ENCODE measurements at places on chromosomes 1 and 21. TPM values are rescaled to one million over a fixed set of nuclear protein-coding genes. Genes with fewer than 3 reads are reported as not detected.
A peak's percentile ranks its signal among the peaks of the same experiment; 100 is the strongest.

DNA sequence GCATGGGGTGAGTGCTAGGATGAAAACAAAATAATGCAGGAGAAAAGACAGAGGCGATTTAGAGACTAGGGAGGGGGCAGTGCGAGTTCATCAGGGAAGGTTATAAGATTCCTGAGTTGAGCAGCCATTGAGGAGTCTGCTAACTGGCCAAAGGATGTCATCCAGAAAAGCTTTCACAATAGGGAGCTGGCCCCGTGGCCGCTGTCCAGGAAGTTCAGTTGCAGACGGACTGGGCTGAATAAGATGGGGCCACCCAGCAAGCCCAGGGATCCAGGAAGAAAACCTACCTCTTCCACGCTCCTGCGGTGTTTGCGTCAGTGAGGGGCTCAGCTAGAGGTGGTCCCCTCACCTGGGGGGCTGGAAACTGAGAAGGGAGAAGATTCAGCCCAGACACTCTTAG is 4.0 kb upstream of the PKP1 start:
- H3K4me1 ChIP-seq: peaks cover 4% of the 10 kb centered on the region
- peaks cover 36% of the 10 kb centered on the region for H3K27me3 ChIP-seq
- H3K36me3 ChIP-seq: no peaks in the 10 kb centered on the region
- no peak overlapping the region for H3K27ac ChIP-seq

DNA sequence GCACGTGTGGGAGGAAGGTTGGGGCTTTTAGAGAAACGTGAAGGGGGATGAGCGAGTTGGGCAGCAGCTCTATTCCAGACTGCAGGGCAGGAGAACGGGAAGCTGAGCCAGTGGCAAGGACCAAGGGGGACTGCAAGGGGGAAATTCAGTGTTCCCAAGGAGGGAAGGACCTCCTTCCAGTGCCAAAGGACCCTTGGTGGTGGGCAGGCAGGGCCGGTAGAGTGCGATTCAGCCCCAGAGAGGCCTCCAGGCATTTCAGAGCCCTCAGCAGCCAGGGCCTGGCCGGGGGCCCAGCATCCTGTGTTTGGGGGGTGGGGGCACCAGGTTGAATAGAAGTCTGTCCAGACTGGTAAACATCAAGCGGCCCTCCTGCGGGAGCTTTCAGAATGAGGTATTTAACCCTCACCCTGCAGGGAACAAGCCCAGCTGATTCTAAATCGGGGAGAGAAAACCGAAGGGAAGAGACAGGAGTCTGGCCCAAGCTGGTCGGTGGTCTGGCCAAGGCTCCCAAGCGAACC is 2.3 kb downstream of the COL9A2 start:
- peak; percentile 24 for DNase-seq
- H3K27ac ChIP-seq: no peak overlapping the region
- H3K4me1 ChIP-seq: peaks cover 20% of the 10 kb centered on the region
- H3K27me3 ChIP-seq: peaks cover 78% of the 10 kb centered on the region
- H3K36me3 ChIP-seq: no peaks in the 10 kb centered on the region
- H3K4me3 ChIP-seq: peak overlapping the region; percentile 73

- peaks cover 30% of the 10 kb centered on the region for H3K4me1 ChIP-seq
- no peak overlapping the region for H3K27ac ChIP-seq
- DNase-seq: no peak
- H3K4me3 ChIP-seq: no peak overlapping the region
- H3K36me3 ChIP-seq: no peaks in the 10 kb centered on the region
- H3K27me3 ChIP-seq: no peaks in the 10 kb centered on the region
These were observed 15.1 kb downstream of the NFASC start for GRCh38 chr1:204885790-204886189.

DNA sequence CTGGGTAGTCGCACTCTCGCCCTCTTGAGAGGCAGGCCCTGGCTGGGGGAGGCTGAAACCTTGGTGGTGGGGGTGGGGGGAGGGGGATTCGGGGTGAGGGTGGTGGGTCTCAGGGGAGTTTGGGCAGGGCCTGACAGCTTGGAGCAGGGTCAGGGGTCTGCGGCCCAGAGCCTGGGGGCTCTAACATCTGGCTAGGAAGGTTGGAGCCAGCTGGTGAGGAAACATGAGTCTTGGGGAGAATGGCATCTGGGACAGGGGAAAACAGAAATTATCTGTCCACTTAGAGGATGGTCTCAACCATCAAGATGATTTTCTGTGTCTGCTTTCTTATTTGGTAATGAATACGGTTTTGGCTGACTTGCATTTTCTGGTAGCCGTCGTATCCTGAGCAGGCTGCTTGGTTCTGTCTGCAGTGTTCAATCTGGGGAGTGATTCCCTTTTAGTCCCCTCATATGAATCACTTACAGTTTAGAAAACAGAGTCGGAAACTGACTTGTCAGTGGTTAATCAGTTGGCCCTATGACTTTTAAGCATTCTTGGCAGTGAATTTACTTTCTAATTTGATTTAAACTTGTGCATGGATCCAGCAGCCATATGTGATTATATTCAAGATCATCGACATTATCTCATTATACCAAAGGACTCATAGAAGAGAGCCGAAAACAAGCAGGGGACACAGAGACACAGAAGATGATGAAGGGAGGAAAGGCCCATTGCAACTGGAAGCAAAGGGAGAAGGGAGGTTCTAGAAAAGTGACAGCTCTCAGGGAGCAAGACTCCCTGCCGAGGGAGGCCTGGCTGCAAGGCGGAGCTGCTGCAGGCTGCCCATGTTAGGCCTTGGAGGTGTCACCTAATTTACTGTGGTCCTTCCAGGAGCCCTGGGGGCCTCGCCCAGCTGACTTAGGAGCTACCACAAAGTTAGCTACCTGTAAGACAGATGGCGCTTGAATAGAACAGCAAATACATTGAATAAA is 237.6 kb downstream of the SDCCAG8 start:
- H3K4me1 ChIP-seq: peaks cover 91% of the 10 kb centered on the region
- DNase-seq: no peak
- 0 out of 2 replicates have a peak overlapping the region, but pooled peaks have one; percentile 12 for H3K4me3 ChIP-seq
- no peaks in the 10 kb centered on the region for H3K27me3 ChIP-seq
- H3K27ac ChIP-seq: peak overlapping the region; percentile 95
- H3K36me3 ChIP-seq: peaks cover 22% of the 10 kb centered on the region

TMEM50B gene
- 25.4 TPM for total RNA-seq

DNA sequence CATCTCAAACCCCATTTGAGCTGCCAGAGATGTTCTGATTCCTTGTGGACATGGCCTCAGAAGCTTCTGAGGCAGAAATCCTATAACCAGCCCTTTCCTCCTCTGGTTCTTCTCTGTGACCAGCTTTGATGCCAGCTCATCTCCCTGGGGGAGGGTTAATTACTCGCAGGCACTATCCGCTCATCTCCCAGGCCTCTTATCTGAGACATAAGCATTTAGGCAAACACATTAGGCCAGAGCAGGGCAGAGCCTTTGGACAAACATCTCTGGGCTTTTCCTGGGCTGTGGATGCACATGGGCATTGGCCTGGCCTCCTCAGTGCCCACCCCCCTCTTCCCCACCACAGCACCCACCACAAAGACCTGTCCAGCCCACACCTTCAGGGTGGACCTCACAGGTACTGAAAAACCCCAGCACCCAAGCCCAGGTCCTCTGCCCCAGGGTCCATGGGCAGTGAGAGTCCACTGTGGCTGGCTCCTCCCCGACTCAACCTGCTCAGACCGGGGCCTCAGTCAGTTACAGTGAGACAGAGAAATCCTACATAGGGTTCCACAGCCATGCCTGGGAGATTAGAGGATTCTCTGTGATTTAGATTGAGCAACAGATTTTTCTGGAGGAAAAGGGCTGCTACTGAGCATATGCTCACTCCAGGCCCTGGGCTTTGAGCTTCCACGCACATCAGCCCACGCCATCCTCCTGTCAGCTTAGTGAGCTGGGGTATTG is 26.9 kb downstream of the IGSF21 start:
- no peak for DNase-seq
- H3K27me3 ChIP-seq: no peaks in the 10 kb centered on the region

GPR157 gene
- total RNA-seq: 6.0 TPM

DNA sequence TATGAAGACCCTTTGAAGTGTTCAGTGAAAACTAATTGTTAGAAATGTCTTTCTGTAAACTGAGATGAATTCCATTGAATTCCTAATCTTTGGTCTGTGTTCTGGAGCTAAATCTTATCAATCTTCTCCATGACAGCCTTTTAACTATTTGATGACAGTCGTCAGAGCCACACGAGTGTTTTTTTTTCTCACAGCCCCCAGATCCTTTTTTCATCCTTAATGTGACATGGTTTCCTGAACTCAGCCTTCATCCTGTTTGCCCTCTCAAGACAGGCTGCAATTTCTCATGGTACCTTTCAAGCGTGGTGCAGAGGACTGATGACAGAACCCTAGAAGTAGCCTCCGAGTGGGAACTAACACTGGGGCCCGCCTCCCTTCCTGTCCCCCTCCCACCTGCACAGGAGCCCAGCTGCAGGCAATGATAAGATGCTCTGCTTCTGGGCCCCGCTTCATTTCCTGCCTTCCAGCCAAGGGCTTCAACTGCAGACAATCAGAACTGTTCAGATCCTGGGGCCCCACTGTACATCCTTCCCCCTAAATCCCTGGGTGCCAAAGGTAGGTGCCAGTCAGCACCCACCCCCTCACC is 114.6 kb upstream of the VAV3 start:
- H3K36me3 ChIP-seq: no peaks in the 10 kb centered on the region
- no peak overlapping the region for H3K4me3 ChIP-seq
- H3K4me1 ChIP-seq: peaks cover 15% of the 10 kb centered on the region
- DNase-seq: peak; percentile 13

LRRC8C gene
- total RNA-seq: 2.1 TPM

DNA sequence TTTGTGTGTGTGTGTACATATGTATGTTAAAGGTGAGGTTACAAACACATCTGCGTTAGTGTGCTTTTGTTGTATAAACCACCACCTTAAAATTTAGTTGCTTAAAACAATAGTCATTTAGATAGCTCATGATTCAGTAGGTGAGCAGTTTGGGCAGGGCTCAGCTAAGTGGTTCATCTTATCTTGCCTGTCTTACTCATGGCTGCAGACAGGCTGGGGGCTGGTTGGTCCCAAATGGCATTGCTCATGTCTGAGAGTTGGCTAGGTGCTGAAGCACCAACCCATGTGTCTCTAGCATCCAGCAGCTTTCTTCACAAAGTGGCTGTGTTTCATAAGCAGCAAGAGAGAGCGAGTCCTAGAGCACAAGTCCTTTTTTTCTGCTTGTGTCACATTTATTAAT is 91.4 kb downstream of the MACF1 start:
- peak overlapping the region; percentile 63 for H3K27ac ChIP-seq
- H3K36me3 ChIP-seq: peaks cover 81% of the 10 kb centered on the region
- DNase-seq: no peak
- no peak overlapping the region for H3K4me3 ChIP-seq

RHBG gene
- total RNA-seq: 2.3 TPM

PFDN2 gene
- 92.6 TPM for total RNA-seq

DNA sequence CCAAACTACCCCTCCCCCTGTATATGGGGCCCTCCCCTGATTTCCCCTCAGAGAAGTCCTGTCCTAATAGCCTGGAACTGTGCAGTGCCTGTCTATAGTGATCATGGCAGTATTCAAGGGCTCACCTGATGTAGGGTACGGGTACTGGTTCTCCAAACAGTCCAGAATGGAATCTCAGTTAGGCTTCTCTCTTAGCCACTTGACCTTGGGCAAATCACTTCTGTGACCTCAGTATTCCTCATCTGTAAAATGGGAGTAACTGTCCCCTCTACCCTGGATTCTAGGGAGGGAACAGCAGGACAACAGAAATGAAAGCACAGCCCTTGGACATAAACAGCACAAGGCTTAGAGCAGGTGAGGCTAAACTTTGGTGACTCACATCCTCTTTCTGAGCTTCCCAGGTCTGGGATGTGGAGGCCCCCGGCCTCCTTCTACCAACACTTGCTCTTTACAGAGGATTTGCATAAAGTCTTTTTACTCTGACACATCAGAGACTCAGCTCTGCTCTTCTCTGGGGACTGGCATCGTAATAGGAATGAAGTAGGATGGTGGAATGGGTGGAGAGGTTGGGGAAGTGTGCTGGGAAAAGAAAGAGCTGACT is 20.0 kb upstream of the PDZK1IP1 start:
- H3K36me3 ChIP-seq: no peaks in the 10 kb centered on the region
- no peak overlapping the region for H3K27ac ChIP-seq

C1orf74 gene
- 4.1 TPM for total RNA-seq

DNA sequence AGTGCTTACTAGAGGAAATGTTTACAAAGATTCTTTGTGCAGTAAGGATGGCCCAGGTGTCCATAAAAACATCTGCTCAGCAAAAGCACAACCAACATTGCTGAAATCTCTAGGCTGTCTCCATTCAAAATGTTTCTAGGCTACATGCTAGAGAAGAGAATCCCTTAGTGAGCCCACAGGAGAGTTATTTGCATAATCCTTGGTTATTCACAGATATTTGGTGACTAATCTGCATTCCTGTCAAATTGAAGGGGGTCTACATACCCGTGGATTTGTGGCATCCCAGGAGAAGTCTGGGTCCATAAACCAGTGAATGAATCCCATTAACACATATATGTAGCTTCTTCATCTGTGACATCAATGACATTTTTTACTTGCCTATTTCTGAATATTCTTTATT is 261.3 kb upstream of the ESRRG start:
- H3K27ac ChIP-seq: no peak overlapping the region
- no peak overlapping the region for H3K4me3 ChIP-seq
- peaks cover 8% of the 10 kb centered on the region for H3K4me1 ChIP-seq
- H3K36me3 ChIP-seq: no peaks in the 10 kb centered on the region

- peak overlapping the region; percentile 15 for H3K27ac ChIP-seq
- DNase-seq: no peak
- H3K27me3 ChIP-seq: no peaks in the 10 kb centered on the region
These were observed 31.0 kb downstream of the SLC16A1 start for GRCh38 chr1:112925015-112925414.

DNA sequence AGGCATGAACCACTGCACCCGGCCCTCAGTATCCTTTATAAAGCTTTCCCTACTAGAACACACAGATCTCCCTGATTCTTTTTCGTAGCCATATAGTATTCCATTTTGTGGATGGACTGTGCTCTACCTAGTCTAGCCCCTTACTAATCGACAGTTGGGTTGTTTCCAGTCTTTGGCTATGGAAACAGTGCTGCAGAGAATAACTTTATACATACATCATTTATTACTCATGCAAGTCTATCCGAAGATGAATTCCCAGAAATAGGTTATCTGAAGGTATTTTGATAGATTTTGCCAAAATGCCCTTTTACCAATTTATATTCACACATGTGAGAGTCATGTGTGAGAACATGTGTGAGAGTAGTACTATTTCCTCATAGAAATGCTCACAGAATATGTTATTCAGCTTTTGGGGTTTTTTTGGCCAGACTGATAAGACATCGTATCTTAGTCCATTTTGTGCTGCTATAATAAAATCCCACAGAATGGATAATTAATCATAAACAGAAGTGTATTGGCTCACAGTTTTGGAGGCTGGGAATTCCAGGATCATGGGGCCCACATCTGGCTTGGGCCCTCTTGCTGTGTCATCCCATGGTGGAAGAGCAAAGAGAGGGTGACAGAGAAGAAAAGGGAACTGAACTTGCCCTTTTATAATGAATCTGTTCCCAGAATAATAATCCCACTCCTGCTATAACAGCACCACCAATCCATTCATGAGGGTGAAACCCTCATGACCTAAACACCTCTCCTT is 17.3 kb upstream of the FGR start:
- no peaks in the 10 kb centered on the region for H3K27me3 ChIP-seq
- no peaks in the 10 kb centered on the region for H3K36me3 ChIP-seq
- H3K4me1 ChIP-seq: peaks cover 35% of the 10 kb centered on the region

GRCh38 chr1:239387304-239388158 is 1.2 kb downstream of the CHRM3 start:
- peak; percentile 41 for DNase-seq
- H3K36me3 ChIP-seq: no peaks in the 10 kb centered on the region
- H3K27ac ChIP-seq: no peak overlapping the region
- H3K27me3 ChIP-seq: peaks cover 43% of the 10 kb centered on the region
- peak overlapping the region; percentile 92 for H3K4me3 ChIP-seq

Measured in WTC11 (cell line).